CD4-positive, alpha-beta T cell treated with Interleukin-1 beta for 1 hour (primary cell): ENCODE measurements at places on chromosomes 12 and 14.

GRCh38 chr12:104825408-104825807 is 132.7 kb downstream of the SLC41A2 start:
- no peak for DNase-seq

GRCh38 chr12:18818579-18819268 is 80.8 kb downstream of the CAPZA3 start:
- no peak for DNase-seq

- DNase-seq: peak; percentile 24
These were observed 777 bp downstream of the ARF3 start for GRCh38 chr12:48956279-48957140.

DNA sequence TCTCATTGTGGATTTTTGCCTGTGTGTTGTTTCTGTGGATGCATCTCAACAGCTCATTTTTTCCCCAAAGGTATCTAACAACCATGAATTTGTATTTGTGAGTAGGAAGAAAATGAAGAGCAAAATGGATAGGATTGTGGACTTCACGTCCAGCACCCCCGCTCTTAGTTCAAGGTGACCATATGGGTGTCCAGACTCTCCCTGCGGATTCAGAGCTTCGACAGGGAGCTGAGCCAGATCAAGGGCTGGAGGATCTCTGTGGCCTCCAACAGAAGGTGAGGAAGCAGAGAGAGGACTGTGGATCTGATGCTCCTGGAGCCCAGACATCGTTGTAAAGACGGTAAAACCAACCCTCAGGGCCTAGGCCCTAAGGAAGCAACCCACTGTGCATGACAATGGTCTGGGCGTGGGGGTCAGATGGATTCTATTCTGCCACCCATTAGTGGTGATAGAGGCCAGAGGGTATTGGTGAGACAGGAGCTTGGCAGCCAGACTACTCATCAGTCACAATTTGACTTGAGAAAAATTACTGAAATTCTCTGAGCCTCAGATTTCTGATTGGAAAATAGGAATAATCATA is 659.7 kb upstream of the TMEM132C start:
- no peak for DNase-seq
